ENCODE measurements at places on chromosomes 11 and 22.

- no peak for DNase-seq
Measured at GRCh38 chr11:2549491-2549875, 104.7 kb downstream of the KCNQ1 start.

GRCh38 chr11:126834149-126834548 lies 166.4 kb downstream of the KIRREL3 start:
- DNase-seq, result no peak

GRCh38 chr11:34509336-34509876 lies 4.2 kb downstream of the ELF5 start:
- no peak for DNase-seq

DNA sequence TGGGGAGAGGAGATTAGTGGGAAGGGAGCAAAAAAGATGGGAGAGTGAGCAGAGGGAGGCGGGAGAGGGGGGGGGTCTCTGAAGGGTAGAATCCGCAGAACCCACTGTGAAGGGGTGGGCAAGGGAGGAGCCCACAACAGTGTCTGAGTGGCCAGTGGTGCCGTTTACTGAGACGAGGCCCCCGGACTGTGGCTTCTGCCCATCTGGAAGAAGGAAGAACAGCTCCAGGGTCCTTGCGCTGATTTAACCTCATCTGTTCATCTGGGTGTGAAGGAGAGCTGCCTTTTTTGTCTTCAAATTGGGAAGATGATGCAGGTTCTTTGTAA lies 45.7 kb upstream of the ANO1 start:
- DNase-seq, result no peak

- DNase-seq, result no peak
Measured at GRCh38 chr11:76808171-76808570, 25.0 kb downstream of the TSKU start.

- DNase-seq, result no peak
Measured at GRCh38 chr11:96744697-96745096, 354.9 kb downstream of the JRKL start.

DNA sequence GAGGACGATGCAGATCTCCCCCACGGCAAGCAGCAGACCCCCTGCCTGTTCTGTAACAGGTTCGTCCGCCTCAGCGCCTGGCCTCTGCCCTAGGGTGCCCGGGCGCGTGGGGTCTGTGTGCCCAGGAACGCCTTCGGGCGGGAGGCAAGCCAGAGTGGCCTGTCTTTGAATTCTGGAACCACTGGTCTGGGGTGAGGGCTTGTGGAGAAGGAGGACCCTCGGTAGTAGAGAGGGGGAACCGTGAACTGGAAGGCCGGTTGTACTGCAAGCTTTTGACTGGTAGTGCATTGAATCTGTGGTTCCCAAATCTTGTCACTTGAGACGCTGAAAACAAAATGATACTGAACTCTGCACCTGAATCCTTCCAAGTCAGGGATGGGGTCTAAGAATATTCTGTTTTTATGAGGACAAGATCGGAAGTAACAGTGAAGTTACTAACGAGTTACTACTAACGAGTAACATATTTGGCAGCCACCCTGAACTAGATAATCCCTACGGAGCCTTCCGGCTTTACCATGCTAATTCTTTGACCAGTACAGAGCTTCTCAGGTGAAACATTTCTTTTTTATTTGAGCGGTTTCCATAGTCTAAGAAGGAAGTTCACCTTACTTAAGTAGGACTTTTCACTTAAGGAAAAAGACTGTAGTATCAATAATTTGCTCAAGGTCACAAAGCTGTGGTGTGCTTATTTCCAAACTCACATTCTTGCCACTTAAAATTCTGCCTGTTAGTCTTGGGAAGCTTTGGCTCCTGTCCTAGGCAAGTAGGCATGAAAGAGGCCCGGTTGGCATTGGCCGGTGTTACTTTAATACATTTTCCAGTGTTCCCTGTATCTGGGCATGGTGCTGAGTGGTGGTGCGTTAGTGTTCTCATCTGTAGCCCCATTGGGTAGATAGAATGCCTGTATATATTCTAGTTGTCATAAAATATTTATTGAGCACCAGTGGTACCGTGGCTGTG lies 860 bp downstream of the PRMT3 start:
- no peak for DNase-seq

- no peak for DNase-seq
Measured at GRCh38 chr22:41781507-41781906, 19.0 kb upstream of the CCDC134 start.

DNA sequence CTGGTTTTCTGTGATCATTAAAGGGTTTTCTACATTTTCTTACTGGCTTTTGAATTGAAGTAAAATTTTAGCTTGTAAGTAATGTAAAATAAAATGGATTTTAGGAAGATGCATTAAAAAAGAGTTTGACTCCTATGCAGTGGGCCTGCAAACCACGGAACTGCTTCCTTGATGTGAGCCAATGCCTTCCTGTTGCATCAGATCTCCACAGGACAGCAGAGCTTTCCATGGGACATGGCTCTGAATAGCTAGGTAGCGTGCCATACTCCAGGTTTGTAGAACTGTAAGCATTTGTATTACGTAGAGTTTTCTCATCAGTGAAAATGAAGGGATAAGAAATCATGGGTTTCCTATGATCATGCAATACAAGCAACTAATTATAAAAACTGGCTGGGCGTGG lies 133.4 kb downstream of the SWAP70 start:
- no peak for DNase-seq

GRCh38 chr11:93939084-93939760 lies 81.9 kb upstream of the HEPHL1 start:
- no peak for DNase-seq

GRCh38 chr11:2433106-2433925 lies 11.0 kb downstream of the TRPM5 start:
- DNase-seq, result no peak

DNA sequence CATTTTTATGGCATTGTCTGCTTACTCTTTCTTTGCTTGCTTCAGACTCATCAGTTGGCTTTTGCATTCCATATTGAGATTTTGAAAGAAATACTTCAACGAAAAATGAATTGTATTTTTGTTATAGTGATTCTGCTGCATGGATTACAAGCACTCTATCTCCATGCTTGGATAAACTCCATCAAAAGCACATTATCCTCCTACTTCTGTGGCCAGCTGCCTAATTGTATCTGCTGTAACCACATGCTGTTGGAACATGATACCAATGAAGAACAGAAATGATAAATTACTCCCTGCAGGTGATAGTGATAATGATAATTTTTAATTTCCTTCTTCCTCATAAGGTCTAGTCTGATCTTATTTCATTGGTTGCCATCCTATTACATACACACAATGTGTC lies 100.8 kb downstream of the PRMT3 start:
- no peak for DNase-seq

- no peak for DNase-seq
Measured at GRCh38 chr11:121451178-121451985, 732 bp upstream of the SORL1 start.

DNA sequence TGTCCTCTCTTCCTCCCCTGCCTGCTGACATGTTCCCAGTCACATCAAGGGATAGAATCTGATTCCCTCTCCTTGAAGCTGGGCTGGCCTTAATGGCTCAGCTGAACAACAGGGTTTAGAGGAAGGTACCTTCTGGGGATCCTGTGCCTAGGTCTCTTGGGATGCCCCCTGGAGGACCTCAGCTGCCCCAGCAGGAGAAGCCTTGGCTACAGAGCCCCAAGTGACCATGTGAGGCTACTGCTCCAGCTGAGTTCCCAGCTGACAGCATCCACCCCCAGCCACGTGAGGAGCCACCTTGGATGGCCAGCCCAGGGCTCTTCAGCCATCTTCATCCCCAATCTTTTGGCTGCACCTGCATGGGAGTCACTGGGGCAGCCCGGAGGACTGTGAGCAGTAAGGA lies 1499.3 kb downstream of the TBC1D22A start:
- no peak for DNase-seq

DNA sequence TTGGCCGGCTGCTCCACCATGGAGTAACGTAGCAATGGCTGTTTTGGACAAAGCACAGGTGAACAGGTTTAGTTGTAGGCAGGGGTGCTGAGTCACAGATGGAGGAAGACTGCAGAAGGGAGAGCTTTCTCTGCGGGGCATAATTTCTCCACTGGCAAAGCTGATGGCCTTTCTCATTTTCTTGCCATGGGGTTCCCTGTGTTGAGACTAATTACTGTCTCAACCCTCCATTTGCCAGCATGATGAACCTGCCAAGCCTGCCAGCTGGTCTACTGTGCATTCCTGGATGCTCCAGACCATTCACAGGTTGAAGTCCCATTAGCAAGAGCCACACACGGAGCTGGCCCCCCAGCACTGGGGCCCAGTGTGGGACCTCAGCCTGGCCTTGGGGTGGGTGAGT lies 202.4 kb downstream of the BARX2 start:
- no peak for DNase-seq

- no peak for DNase-seq
Measured at GRCh38 chr11:61516675-61517572, 8.4 kb downstream of the LRRC10B start.

- no peak for DNase-seq
Measured at GRCh38 chr11:83007477-83007876, 64.2 kb downstream of the RAB30 start.

DNA sequence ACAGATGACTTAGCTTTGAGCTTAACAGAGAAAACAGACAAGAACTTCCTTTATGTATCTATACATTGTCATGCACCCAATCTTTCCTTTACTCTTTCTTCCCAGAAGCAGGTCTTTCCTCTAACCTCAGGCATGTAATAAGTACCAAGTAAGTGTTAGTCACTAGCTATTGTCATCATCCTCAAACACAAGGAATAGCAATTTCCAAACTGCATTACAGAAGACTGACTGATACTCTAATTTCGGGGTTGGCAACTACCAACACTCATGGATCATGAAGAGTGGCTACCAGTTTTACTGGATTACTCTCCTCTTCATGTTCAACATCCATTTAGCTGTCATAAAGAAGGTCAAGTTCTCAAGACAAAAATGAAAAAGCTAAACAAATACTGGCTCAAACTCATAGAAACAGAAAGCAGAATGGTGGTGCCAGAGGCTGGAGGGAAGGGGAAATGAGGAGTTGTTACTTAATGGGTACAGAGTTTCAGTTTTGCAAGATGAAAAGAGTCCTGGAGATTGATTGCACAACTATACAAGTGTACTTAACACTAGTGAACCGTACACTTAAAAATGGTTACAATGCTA lies 111.6 kb downstream of the SIK3 start:
- DNase-seq, result no peak

DNA sequence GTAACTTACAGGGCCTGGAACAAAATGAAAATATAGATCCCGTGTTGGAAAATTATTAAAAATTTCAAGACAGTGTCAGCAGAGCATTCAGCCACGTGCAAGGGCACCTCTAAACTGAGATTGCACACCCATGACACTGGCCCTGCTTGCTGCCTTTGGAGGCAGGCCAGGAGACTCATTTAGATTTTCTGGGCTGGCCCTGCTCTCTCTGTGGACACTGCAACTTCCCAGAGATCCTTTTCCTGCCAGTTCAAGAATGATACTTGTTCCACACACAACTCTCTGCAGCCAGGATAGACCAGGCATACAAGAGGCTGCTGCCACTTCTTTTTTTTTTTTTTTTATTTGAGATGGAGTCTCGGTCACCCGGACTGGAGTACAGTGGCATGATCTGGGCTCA lies 56.7 kb upstream of the PTPRJ start:
- no peak for DNase-seq

DNA sequence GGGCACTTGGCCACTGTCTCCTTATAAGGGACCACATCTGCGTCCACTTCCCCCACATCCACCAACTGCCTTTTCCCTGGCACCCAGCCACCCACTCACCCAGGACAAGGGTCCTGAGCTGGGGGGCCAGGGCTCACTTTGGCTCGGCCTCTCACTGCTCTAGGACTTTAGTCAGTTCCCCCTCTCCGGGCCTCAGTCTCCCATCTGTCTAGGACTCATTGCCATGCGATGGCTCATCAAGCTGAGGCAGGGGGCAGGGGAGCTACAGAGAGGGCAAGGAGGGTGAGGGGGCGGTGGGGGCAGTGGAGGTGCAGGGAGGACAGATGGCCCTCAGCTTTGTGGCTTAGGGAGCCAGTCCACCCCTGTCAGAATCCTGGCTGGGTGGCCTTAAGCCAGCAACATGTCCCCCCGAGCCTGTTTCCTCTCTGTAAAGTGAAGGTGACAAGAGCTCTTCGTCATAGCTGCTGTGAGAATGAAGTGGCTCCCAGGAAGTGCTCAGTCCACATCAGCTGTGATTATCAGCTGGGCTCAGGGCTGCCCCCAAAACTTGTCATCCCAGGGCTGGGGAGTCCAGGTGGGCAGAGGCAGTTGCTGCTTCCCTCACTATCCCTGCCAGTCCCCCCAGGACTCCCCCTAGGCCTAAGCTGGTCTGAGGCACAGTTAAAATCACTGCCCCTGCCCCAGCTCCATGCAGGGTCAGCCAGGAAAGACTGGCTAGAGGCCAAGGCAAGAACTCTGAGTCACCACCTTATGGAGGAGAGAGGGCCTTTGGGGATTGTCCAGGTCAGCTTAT lies 14.9 kb downstream of the RAC2 start:
- DNase-seq, result no peak

DNA sequence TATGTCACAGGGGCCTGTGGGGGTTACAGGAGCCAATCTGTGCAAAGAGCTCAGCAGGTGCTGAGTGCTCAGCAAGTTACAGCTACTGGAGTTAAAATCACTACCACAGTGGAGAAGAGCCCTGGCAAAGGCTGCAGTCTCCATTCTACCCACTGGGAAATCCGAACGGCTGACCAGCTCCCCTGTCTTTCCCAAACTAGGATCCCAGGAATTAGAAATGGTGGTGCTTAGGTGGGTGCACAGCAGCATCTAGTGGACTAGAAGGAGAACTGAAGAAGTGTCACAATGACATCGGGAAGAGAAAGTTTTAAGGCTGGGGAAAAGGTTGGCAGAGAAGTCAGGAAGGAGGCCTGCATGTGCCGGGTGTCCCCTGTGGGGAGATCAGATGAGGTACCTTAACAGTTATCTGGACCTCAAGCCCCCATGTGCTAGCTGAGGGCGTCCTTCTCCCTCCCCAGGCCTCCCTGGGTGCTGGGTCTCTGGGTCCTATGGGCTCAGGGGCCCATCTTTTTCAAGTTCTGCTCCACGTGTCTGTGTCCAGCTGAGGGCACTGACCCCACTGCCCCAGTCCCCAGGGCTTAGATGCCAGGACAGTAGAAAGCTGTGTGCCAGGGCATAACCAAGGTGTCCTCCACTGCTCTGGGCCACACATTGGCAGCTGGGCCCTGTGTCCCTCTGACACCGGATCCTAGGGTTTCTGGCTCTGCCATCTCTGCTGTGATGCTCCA lies 1.9 kb downstream of the PIWIL3 start:
- DNase-seq, result no peak

- DNase-seq, result no peak
Measured at GRCh38 chr22:40058265-40058664, 63.5 kb downstream of the FAM83F start.

GRCh38 chr22:32615874-32616564 lies 141.4 kb downstream of the FBXO7 start:
- DNase-seq, result no peak

DNA sequence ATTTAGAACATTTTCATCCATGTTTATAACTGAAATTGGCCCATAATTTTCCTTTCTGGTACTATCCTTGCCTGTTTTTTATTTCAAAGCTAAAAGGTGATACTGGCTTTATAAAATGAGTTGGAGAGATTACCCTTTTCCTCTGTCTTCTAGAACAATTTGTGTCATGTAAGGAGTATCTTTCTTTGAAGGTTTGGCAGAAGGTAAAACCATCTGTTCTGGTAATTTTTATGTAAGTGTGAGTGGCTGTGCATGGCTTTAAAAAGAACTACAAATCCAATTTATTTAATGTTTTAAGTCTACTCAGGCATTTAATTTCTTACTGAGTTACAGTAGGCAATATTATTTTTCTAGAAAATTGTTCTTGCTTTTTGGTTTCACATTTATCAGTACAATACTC lies 7.7 kb upstream of the MRGPRD start:
- no peak for DNase-seq

GRCh38 chr11:48341466-48341865 lies 16.7 kb downstream of the OR4C3 start:
- no peak for DNase-seq
